Large intestine (tissue), 12 donors: ENCODE measurements at places on chromosomes 16 and 17. TPM values are rescaled to one million over a fixed set of nuclear protein-coding genes. Genes with fewer than 3 reads are reported as not detected.

GRCh38 chr16:13014476-13014875, 113.1 kb downstream of the SHISA9 start:
- no peak for DNase-seq

Gene MYO18A
- polyA plus RNA-seq: 46.2 TPM

DNA sequence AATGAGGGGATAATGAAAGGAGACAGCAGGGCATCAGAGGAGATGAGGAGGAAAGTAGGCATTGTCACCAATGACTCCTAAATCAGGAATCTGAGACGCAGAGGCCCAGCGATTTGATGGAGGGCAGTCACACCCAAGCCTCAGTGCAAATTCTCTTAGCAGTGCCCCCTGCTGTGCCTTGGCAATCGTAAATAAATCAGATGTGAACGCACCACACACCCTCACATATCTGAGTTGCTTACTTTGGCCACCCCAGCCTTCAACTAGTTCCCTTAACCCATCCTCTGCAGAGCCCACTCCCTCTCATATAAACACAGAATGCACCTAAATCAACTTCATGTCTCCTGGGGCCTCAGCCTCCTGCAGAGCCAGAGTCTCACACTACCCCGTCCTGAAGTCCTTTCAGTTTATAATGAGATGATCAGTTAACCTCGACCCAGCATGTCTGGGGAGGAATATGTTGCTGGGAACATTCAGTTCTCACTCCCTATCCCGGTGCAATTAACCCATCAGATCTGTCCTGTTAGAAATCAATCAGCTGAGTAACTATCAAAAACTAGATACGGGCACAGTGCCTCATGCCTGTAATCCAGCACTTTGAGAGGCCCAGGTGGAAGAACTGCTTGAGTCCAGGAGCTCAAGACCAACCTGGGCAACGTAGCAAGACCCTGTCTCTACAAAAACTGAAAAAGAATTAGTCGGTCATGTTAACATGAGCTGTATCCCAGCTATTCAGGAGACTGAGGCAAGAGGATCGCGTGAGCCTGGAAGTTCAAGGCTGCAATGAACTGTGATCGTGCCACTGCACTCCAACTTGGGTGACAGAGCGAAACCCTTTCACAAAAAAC, 78.4 kb downstream of the SLC39A11 start:
- DNase-seq: no peak

- DNase-seq: no peak
These were observed 48.5 kb downstream of the ZNF18 start for GRCh38 chr17:11948789-11949188.

DNA sequence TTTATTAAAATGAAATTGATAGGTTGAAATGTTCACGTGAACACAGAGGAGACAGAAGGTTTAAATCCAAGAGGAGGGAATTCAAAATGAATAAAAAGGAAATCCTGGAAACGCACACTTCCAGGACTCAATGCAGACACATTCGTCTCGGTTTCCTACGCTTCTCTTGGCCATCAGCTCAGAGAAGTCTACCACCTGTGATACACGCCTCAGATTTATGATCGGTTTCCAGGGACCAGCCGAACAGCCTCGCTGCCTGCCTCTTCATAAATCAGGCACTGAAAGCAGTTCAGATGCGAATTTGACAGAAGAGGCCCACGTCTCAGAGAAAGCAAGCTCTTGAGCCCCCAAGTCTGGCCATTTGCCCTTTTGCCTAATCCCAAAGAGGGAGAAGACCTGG, 125.5 kb upstream of the IRX3 start:
- DNase-seq: no peak

GRCh38 chr17:14557480-14557879, 256.6 kb downstream of the HS3ST3B1 start:
- DNase-seq: no peak

DNA sequence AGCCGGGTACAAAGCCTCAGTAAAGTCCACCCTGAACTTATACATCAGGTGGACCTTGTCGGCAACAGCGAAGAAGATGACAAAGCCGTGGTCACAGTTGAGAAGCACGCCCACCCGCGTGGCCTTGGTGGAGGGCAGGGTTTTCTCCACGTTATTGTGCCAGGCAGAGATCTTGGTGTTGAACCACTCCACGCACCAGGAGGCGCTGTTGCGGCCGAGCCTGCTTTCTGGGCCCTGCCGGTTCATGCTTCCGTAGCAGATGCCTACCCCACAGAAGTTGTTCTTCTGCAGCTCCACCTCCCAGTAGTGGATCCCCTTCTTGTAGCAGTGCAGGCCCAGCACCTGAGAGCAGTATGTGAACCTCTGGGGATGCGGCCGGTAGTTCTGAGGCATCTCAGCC, 22.1 kb downstream of the TRIM25 start:
- DNase-seq: no peak

GRCh38 chr16:69906838-69907401, 44.2 kb upstream of the CLEC18A start:
- no peak for DNase-seq

Gene SEZ6L2
- polyA plus RNA-seq: 52.3 TPM

- DNase-seq: no peak
These were observed 20.3 kb downstream of the METRNL start for GRCh38 chr17:83099570-83100181.

DNA sequence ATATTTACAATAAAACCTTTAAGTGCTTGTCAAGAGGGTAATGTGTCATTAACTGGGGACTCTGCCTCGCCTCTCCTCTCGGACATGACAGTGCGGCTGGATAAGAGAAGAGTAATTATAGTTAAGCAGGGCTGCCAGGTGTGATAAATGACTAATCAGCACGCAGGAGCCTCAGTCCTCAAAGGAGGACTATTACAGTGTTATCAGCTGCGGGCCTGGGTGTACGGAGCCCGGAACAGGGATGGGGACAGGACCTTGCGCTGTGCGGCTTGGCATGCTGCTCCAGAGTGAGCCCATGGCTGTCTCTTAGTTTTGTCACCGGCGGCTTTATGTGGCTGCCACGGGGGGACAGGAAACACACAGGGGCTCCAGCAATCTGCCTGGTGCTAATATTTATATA, 607.2 kb downstream of the MAF start:
- peak; percentile 87 for DNase-seq

DNA sequence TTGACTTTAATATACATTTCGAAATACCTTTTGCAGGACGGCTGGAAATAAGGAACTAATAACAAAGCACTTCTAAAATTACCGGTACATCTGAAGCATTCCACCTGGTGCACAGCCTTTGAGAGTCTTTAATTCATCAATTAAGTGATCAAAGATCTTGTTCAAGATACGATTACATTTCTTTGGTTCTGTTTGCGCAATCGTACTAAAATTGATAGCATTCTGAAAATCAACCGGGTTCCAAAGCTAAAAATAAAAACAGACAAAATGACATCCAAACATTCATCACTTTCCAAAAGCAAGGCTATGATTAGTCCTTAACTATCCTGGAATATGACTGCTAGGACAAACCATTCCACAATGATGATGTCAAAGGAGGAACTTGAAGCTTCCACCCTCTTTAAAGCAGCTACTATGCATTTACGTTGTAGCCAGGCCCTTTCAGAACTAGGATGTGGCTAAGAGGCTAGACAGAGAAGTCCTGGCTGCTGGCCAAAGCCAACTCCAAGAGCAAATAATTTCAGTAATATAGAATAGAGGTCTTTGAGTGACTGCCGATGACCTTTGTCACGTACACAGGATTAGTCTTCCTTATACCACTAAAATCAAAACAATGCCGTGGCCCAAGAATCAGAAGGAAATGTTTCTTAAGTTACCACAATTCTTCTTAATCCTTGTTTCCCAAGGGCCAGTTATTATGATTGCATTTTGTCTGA, 299.8 kb upstream of the PSMD7 start:
- DNase-seq: no peak

DNA sequence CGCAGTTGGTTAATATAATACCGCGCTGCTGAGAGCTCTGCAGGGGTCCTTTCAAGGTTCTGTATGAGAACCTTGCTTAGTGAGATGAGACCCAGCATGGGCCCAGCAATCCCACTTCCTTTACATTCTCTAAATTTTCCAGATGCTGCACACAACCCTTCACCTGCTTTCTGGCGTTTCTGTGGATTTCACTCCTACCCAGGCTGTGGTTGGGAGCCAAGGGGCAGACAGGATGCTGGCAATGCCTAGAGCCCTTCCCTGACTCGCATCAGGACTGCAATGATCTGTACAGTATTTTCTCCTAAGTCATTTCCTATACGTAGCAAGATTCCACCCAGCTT, 10.1 kb upstream of the PIPOX start:
- DNase-seq: no peak

- no peak for DNase-seq
These were observed 114.4 kb downstream of the SOCS1 start for GRCh38 chr16:11141409-11142260.

- DNase-seq: peak; percentile 56
These were observed 79.0 kb downstream of the RPA1 start for GRCh38 chr17:1908699-1909309.
